Activated CD4-positive, alpha-beta T cell treated with anti-CD3 and anti-CD28 coated beads, Interleukin-2, amount 50 U/mL, for 1 hour (primary cell): ENCODE measurements at places on chromosomes 16 and 17.

GRCh38 chr16:84754353-84754856 lies 54.6 kb downstream of the USP10 start:
- peak; percentile 60 for DNase-seq

DNA sequence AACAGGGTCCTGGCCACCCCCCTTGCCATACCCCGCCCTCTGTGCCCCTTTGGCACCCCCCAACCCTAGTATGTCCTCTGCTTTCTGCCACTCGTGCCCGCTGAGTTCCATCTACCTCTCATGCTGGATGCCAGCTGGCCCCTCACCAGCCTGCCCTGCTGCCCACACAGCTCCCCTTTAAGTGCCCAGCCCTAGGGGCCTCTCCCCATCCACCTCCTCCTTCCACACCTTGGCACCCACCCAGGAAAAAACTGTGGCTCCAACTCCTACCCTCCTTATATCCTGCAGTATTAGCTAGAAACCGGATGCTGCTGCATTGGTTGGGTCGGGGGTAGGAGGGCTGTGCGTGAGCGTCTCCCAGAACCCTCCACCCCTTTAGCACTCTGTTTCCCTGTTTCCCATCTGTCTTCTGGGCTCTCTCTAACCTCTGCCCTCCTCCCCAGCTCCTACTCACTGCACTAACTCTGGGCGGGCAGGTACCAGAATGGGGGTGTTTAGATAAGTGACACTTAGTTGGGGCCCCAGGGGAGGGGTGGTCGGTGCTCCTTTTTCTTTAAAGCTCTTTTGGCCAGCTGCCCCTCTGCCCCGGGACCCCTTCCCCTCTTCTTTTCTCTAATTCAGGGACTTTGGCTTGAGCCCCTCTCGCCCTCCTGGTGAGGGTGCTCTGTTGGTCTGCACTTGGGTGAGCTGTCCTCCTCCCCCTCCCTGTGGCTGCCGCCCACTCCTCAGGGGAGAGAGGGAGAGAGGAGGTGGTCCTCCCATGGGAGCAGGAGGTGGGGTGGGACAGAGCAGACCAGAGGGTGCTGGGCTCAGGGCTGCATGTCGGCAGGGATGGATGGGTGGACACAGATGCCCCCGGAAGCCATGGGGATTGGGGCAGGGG lies 9.9 kb downstream of the NR1D1 start:
- no peak for DNase-seq

DNA sequence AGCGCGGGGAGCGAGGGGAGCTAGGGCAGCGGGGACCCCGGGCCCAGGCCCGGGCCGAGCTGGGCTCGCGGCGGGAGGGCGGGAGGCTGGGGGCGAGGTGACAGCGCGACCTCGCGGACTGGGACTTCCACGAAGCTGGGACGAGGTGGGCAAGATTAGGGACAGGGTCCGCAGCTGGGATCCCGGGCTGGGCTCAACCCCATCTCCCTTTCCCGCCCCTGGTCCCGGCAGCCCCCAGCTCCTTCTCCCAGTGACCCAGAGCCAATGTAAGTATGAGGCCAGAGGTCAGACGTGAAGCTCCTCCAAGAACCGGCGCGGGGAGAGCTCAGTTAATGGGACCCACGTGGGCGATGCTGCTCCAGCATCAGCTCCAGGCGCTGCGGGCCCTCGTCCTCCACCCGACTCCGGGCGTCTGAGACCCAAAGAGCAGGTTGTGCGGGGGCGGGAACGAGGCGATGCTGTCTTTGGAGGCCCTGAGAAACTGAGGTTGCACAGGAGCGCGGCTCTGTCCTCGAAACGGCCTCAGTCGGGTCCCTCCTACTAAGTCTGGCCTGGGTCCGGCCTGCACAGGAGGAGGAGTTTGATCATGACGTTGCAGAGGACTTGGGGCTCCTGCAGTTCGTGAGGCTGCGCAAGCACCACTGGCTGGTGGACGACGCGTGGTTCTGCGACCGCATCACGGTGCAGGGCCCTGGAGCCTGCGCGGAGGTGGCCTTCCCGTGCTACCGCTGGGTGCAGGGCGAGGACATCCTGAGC lies 585 bp downstream of the ALOX12 start:
- DNase-seq, result no peak

DNA sequence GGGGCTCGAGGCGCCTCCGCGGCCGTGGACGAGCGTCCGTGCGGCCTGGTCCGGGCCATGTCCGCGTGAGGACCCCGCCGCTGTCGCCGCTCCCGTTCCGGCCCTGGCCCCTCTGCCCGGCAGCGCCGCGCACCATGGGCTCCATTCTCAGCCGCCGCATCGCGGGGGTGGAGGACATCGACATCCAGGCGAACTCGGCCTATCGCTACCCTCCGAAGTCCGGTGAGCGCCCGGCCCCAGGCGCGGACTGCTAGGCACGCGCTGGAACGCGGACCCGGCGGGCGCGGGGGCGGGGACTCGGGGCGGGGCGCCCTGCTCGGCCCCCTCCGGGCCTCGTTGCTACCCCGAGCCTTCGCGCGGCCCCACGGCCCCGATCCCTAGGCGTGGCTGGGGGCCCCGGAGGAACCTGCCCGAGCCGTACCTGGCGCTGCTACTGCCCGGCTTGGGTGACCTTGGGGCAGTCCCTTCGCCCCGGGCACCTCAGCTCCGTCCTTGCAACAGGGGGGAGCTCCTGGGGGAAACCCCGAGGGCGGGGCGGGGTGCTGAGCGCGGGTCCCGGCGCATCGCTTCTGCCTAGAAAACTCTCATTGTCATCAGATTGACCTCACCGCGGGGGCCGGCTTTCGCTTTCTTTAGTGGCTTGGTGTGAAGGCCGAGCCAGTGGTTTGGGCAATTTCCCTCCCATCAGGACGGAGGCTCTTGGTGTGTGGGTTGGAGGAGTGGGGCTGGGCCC lies 367 bp downstream of the MGRN1 start:
- peak; percentile 58 for DNase-seq

- DNase-seq, result no peak
Measured at GRCh38 chr17:29205047-29205446, 24.8 kb upstream of the MYO18A start.

DNA sequence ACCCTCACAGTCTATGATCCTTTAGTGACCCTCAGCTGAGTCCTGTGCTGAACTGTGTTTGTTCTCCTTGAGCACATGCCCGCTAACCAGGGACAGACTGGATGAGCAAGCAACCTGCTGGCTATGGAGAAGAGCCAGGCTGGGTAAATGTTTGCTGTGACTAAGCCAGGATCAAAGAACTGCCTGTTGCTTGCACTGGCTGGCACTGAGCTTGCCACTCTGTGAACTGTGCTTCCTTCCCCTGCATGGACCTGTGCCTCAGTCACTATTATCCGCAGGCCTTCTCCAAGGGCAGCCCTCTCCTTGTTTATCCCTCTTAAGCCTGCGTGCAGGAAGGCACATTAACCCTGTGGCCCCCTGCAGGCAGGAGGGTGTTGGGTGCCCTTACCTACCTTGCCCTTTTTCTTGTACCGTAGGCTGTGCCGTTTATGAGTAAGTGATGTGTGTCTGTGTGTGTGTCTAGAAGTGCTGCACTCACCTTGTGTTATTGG lies 7.4 kb downstream of the PNPO start:
- no peak for DNase-seq

DNA sequence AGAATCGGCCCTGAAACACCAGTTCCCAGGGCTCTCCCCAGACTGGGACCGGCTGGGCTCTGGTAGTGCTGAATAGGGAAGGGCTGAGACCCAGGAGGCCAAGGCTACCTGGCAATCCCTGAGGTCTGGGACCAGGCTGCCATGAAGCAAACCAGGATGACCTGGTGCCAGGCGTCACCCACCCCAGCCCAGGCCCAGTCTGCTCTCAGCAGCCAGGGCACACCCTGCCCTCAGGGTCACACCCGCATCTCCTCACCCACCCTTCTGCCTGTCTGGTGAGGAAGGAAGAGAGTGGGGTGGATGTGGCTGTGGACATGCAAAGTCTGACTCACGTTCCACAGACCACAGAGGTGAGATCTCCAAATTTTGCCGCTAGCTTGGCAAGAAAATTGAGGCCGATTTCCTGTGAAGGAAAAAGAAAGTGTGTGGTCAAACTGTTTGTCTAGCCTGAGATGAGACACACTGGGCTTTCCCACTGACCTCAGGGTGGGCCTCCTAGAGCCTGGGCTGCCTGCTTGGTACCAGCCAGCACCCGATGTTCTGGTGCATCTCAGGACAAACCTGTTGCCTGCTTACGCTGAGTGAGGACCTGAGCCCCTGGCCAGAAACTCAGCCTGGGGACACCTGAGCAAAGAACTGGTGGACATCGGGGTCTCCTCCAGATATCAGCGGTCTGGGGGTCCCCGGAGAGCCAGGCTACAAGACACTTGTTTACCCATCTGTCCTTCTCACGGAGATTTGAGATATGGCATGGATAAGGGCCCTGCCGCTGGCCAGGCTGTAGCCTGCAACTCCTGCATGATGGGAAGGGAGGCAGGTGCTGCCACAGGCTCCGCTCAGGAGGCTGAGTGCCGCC lies 6.3 kb upstream of the RAB37 start:
- peak; percentile 44 for DNase-seq

DNA sequence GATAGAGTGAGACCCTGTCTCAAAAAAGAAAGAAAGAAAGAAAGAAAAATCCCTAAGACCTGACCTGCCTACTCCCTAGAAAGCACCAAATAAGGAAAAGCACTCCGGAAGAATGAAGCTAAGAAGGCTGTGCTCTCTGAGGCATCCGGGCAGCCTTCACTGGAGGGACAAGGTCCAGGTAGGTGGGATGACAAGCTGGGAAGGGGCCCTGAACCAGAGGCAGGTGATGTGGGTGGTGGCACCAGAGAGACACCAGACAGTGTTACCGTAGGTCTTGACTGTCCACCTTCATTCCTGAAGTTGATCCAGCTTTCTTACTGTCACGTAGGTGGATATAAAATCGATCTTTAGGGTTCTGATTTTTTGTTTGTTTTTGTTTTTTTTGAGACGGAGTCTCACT lies 26.3 kb downstream of the SMTNL2 start:
- no peak for DNase-seq

- DNase-seq, result no peak
Measured at GRCh38 chr16:49578018-49578417, 204.4 kb downstream of the C16orf78 start.

- DNase-seq, result no peak
Measured at GRCh38 chr16:75763204-75763603, 36.9 kb upstream of the CPHXL start.

- DNase-seq, result no peak
Measured at GRCh38 chr17:8074554-8074953, 13.0 kb downstream of the ALOX12B start.

DNA sequence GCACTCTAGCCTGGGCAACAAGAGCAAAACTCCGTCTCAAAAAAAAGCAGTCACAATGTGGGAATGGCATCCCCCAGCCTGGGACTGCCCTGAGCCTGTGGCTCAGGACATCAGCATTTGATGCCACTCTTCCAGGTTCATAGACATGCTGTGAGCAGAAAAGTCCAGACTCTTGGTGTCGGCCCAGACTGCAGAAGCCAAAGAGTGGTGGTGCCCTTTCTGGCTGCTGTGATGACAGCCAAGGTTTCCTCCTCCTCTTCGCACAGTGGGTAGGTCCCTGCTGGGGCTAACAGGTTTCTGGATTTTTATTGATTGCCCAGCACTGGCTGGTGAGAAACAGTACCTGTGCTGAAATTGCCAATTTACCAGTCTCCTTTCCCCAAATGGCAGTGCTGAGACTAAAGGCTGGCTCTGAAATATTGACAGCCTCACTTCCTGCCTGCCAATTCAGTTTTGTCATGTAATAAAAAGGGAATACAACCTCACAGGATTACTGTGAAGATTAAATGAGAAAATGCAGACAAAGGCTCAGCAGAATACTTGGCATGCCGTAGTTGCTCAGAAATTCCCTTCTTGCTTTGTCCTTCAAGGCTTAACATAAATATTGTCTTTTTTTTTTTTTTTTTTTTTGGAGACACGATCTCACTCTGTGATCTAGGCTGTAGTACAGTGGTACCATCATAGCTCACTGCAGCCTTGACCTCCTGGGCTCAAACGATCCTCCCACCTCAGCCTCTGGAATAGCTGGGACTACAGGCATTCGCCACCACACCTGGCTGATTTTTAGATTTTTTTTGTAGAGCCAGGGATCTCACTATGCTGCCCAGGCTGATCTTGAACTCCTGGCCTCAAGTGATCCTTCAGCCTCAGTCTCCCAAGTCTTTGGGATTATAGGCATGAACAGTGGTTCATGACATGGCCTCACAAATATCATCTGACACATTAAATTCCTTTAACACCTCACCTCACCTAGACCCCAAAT lies 15.5 kb upstream of the UBE2G1 start:
- DNase-seq, result no peak

DNA sequence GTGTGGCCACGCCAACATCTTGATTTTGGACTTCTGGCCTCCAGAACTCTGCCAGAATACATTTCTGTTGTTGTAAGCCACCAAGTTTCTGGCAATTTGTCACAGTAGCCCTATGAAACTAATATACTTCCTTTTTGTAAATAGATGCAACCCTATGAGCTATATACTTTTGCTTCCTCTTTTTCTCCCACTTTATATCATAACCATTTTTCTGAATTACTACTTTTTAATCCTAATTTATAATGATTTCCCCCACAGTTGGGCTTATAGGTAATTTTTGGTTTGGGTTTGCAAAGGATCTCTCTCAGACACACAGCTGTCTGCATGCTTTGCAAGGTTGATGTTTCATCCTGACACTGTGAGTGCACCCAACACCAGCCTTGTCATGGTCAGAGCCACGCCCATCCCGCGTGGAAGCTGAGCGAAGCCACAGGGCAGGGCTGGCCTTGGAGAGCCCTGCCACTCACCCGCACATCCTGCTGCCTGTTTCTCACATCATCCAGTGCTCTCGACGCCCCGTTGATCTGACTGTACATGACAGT lies 5.8 kb downstream of the TRIM25 start:
- DNase-seq, result peak; percentile 16

DNA sequence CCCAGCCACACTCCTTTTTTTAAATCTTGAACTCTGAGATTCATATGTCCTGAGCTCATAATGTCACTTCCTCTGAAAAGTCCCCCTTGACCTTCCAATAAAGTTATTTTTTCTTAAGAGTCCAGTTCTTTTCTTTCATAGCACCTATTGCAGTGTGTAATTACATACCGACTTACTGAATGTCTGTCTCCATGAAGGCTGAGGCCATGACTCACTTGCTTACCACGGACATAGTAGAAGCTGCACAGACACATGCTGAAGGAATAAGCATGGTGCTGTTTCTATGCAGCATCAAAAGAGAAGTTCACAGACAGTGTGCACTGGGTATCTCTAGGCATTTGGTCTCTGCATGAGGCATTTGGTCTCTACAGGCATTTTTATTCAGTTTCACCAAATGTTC lies 77.2 kb downstream of the C17orf67 start:
- no peak for DNase-seq

GRCh38 chr16:67517661-67518423 lies 10.8 kb upstream of the RIPOR1 start:
- DNase-seq, result no peak
